ENCODE measurements at places on chromosomes 16 and 17. TPM values are rescaled to one million over a fixed set of nuclear protein-coding genes. Genes with fewer than 3 reads are reported as not detected.

UTS2R gene
- total RNA-seq: not detected

KARS1 gene
- 332 TPM for total RNA-seq

KREMEN2 gene
- total RNA-seq: not detected

ARHGAP44 gene
- 0.14 TPM for total RNA-seq

TEX14 gene
- total RNA-seq: 0.21 TPM

SECTM1 gene
- total RNA-seq: 10.9 TPM

KRTAP2-3 gene
- total RNA-seq: not detected

DNAAF1 gene
- total RNA-seq: 0.39 TPM

RGS11 gene
- 0.11 TPM for total RNA-seq

RPH3AL gene
- total RNA-seq: 2.0 TPM

EVPL gene
- total RNA-seq: 0.16 TPM

Measured in activated CD4-positive, alpha-beta T cell treated with anti-CD3 and anti-CD28 coated beads for 36 hours (primary cell).